ENCODE measurements at places on chromosomes 2 and 18.
A peak's percentile ranks its signal among the peaks of the same experiment; 100 is the strongest.

GRCh38 chr2:59027320-59027719 is 786.2 kb upstream of the FANCL start:
- no peak for DNase-seq

GRCh38 chr2:58042486-58042970 is 4.1 kb upstream of the VRK2 start:
- DNase-seq = no peak

DNA sequence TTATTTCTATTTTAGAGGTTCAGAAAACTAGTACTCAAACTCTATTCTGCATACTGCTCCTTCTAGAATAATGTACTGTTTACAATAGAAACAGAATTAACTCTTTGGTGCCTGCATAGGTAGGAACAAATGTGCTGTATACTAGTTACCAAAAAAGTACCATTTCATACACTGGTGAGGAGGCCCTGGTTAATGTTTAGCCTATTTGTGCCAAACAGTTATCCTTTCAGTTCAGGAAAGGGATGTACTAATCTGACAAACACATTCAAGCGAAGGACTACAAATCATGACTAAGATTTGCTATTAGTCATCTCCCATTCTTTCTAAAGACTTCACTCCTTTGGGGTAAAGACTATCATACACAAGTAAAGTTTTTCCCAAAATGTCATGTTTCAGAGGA is 47.4 kb downstream of the EXOC6B start:
- DNase-seq = no peak

GRCh38 chr2:239008677-239009588 is 161.0 kb downstream of the TWIST2 start:
- no peak for DNase-seq

- DNase-seq = no peak
Measured at GRCh38 chr18:62954366-62954765, 239.0 kb downstream of the PHLPP1 start.

DNA sequence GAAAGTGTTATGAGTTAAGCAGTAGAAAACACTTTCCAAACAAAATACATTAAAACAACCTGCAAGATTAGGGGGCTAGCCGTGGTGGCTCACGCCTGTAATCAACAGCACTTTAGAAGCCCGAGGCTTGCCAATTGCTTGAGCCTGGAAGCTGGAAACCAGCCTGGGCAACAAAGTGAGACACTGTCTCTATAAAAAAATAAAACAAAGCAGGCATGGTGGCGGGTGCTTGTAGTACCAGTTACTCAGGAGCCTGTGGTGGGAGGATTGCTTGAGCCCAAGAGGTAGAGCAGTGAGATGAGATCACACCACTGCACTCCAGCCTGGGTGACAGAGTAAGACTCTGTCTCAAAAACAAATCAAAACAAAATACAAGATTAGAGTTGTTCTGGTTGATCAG is 208.3 kb downstream of the ERBB4 start:
- DNase-seq = no peak

DNA sequence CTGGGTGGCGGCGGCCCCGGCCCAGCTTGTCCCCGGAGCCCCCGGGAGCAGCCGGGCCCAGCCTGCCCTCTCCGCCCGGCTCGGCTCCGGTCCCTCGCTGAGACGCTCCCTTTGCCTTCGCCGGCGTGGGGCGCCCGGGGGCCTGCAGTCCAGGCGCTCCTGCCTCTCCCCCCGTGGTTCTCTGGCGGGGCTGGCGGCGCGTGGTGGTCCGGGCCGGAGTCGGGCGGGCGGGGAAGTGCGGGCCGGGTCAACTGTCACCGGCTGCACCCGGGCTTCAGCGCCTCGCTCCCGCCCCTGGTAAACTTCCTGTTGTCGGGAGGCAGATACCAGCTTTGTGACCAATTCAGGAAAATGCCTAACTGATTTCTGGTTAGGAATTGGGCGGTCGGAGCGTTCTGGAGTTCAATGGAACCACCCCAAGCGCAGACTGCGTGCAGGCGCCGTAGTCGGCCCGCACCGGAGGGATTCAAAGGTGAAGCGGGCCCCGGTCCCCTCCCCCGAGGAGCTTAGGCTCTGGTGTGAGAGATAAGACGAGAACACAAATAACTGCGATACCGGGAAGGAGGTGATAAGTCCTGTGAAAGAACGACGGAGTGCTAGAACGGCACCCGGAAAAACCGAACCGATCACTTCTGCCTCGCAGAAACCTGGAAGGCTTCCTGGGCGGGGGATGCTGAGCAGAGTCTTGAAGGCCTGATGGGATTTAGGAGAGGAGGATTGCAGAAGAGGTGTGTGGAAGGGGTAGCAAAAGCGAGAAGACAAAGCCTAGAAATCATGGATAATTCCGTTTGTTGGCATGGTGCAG is 891 bp downstream of the CAB39 start:
- DNase-seq = peak; percentile 3

GRCh38 chr2:112793449-112793978 is 9.2 kb upstream of the IL1A start:
- no peak for DNase-seq

DNA sequence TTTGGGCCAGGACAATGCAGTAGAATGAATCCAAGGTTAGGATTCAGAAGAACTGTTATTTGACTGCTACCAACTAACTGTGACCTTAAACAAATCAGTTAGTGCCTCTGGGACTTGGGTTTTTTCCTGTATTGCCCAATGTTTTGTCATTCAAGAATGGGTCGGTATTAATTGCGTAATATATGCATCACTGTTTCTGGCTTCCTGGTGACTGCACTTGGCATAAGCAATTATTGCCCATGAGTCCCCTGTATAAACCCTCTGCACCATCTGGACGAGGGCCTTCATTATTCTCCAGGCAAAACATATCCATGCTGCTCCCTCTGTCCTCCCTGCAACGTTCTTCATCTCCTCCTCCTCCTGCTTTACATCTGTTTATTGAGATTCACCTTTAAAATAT is 255.8 kb upstream of the LRRTM1 start:
- no peak for DNase-seq

DNA sequence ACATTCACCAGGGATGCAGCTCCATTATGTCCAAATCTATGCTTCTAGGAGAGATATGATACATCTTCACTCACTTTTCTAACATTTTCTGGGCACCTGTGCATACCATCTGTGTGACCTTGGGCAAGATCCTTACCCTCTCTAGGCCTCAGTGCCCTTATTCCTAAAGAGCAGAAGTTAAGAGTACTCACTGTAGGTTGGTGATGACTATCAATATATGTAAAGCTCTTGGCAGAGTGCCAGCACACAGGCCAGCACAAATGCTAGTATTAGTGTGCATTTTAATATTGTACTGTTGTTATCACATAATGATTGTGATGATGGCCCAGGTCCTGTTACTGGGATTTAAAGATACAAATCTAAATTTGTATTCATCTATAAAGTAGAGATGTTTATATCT is 199.2 kb downstream of the RAD51AP2 start:
- DNase-seq = no peak

DNA sequence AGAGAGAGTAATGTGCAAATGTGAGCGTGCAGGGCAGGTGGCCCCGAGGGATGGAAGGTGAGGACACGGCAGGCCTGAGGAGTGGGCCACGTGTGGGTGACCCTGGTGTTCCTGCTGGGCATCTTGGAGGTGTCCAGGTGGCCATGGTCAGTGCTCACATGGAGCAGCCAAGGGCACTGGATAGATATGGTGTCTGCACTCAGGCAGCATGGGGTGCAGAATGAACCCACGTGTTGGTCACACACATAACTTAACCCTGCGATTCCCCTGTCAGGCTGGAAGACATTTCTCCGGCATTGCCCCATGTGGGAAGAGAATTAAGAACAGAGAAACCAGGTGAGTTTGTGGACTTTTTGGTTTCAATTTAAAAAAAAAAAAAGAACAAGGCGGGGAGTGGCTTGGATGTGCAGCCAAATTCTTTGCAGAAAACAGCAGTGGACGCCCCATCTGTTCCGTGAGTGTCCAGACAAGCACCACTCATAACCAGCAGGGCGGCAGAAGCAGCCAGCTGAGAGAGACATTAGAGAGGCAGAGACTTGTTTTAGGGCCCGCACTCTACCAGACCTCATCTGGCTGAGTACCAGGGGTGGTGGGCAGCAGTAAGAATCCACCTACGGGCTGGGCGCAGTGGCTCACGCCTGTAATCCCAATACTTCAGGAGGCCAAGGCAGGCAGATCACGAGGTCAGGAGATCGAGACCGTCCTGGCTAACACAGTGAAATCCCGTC is 249.8 kb downstream of the ACKR3 start:
- no peak for DNase-seq

DNA sequence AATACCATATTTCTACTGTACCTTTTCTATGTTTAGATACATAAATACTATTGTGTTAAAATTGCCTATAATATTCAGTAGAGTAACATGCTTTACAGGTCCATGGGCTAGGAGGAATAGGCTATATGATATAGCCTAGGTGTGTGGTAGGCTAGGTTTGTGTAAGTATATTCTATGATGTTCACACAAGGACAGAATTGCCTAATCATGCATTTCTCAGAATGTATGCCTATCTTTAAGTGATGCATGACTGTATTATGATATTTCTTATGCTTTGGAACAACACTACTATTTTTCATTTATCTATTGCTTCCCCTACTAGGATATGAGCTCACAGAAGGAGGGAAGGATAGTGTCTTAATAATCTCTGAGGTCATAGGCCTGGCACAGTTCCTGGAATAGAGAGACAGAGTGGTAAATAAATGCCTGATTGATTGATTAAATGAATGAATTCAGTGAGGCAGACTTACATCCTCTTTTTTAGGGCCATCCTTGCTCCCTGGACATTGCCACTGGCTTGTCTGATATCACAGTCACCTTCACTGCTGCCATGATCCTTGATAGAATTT is 121.0 kb downstream of the MYO3B start:
- DNase-seq = no peak

- no peak for DNase-seq
Measured at GRCh38 chr18:74316257-74317170, 875 bp downstream of the C18orf63 start.

- DNase-seq = no peak
Measured at GRCh38 chr2:118604811-118605210, 242.6 kb downstream of the EN1 start.

DNA sequence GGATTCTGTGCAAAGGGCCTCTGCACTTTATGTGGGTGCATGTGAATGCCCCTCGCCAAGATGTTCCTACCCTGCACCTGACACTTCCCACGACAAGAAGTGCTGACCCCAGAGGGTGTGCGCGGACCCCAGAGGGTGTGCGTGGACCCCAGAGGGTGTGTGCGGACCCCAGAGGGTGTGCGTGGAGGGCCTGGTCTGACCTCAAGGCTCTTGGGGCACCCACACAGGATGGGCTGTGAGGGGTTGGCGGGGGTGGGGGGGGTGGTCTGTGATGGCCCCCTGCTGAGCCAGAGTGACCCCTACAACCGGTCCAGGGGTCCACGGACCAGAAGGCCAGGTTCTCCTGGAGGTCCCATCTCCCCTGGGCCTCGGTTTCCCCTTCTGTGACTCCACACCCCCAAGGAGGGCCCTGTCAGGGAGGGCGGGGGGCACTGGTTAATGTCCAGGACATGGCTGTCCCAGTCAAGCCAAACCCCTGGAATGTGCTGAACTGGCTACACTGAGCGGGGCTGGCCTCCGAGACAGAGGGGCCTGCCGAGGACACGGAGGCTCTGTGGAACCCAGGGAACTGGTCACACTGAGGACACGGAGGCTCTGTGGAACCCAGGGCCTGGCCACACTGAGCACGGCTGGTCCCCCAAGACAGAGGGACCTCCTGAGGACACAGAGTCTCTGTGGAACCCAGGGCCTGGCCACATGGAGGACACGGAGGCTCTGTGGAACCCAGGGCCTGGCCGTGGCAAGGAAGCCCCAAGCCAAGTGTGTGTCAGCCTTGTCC is 3.1 kb downstream of the NEU4 start:
- no peak for DNase-seq

- no peak for DNase-seq
Measured at GRCh38 chr2:219542931-219543595, 546 bp downstream of the CHPF start.

- DNase-seq = no peak
Measured at GRCh38 chr2:174334781-174335251, at the start of gene SP9. TSS of gene SP9 (plus strand) at chr2:174334954. CDS start at chr2:174335093, 139 bp downstream.

GRCh38 chr2:197777823-197778407 is 7.2 kb downstream of the BOLL start:
- no peak for DNase-seq

GRCh38 chr2:45968946-45969584 is 317.6 kb downstream of the PRKCE start:
- DNase-seq = no peak

DNA sequence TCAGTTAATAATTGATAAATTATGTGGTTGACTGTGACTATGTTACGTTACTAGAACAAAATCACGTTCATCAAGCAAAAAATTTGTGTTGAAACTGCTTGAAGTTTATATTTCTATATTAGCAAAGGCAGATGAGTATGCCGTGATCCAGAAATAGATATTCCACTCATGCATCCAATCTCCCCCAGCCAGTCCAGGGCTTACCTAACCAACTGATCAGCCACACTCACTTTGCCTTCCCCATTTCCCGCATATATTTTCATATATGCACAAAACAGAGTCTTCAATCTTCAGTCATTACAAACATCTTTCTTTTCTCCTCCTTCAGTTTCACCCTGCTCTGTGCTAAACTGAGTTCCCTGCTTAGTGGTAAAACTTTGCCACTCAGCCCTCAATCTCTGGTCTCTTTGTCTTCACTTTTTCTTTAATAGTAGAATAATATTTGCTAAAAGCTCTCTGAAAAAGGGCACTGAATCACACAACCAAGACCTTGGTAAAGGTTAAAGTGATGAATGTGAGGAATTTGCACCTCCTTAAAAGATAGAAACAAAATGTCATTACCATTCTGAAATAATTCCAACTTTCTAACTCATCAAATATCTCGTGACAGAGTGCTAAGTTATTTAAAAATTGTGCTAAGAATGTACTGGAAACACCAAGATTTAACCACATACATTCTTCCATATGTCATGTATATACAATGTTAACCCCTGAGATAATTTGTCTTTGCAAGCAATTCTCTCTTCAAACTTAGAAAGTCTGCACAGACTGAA is 893.2 kb upstream of the CRIM1 start:
- DNase-seq = no peak

DNA sequence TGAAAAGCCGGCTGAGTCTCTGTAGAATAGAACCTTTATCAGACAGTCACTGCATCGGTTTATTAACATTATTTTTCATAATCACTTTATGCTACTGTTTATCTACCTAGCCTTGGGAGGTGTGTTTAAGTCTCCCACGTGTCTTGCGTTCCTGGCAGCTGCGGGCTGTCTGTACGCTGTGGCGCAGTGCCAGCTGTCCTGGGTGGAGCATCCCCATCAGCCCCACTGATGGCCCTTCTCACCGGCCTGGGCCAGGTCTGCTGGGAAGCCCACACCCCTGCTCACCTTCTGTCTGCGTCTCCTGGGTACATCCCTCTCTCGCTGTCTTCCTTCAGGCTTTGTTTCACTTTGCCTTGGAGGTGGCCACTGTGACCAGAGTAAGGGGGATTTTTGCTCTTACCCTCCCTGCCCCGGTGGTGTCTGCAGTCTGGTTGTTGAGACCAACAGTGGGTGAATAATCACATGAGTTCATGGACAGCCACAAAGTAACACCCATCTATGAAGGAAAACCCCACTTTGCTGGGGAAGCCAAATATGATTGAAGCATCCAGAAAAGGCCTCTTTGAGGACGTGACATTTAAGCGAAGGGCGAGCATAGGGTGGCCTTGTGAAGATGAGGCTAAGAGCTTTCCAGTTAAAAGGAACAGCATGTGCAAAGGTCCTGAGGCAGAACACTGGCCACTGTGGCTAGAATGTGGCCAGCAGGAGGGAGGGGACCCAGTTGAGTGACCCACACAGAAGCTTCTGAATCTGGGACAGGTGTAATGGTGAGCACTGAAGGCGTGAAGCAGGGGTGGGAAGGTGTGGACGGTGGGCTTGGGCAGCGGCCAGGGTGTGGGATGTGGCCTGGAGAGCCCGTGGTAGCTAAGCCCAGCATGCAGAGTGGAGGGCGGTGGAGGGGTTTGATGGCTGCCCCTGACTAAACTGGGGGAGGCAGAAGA is 41.7 kb downstream of the RAMP1 start:
- no peak for DNase-seq
